ENCODE measurements at places on chromosomes 5 and 9.
A peak's percentile ranks its signal among the peaks of the same experiment; 100 is the strongest.

DNA sequence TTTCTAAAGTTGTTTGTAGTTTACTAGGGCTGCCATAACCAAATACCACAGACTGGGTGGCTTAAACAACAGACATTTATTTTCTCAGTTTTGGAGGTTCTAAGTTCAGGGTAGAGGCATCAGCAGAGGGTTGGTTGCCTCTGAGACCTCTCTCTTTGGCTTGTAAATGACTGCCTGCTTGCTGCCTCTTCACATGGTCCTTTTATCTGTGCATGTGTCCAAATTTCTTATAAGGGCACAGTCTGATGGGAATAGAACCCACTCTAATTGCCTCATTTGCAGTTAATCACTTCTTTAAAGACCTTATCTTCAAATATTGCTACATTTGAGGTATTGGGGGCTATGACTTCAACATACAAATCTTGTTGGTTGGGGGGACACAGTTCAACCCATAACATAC is 36.8 kb downstream of the GPBP1 start:
- no peak overlapping the region for H3K27ac ChIP-seq
- DNase-seq: no peak
- H3K36me3 ChIP-seq: no peaks in the 10 kb centered on the region
- no peaks in the 10 kb centered on the region for H3K4me1 ChIP-seq
- no peaks in the 10 kb centered on the region for H3K27me3 ChIP-seq
- H3K4me3 ChIP-seq: no peak overlapping the region

GRCh38 chr5:66596636-66597182 is 516 bp downstream of the MAST4 start:
- H3K36me3 ChIP-seq: no peaks in the 10 kb centered on the region
- H3K27me3 ChIP-seq: no peaks in the 10 kb centered on the region
- DNase-seq: no peak
- H3K4me3 ChIP-seq: peak overlapping the region; percentile 35
- H3K27ac ChIP-seq: no peak overlapping the region

DNA sequence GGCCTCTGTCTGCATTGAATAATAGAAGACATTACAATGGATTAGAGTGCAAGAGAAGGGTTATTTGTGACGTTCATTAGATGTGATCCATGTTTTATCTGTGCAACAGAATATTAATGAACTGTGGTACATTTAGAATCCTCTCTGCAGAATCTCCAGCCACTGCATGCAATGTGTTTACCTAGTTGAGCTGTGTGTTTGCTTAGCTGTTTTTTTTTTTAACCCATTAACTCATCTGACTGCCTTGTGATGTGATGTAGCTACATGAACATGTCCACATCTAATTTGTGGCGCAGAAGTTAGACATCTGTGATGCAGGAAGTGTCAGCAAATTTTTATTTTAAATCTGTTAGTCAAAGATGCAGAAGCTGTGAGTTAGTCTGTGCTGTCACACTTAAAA is 236.9 kb downstream of the CD180 start:
- no peaks in the 10 kb centered on the region for H3K36me3 ChIP-seq
- H3K27me3 ChIP-seq: no peaks in the 10 kb centered on the region
- no peak overlapping the region for H3K27ac ChIP-seq
- DNase-seq: no peak
- H3K4me3 ChIP-seq: peak overlapping the region; percentile 51

- no peak overlapping the region for H3K27ac ChIP-seq
- DNase-seq: no peak
- no peaks in the 10 kb centered on the region for H3K4me1 ChIP-seq
- no peaks in the 10 kb centered on the region for H3K36me3 ChIP-seq
- no peak overlapping the region for H3K4me3 ChIP-seq
- no peaks in the 10 kb centered on the region for H3K27me3 ChIP-seq
Observed at GRCh38 chr5:39470811-39471210, 46.0 kb upstream of the DAB2 start.

DNA sequence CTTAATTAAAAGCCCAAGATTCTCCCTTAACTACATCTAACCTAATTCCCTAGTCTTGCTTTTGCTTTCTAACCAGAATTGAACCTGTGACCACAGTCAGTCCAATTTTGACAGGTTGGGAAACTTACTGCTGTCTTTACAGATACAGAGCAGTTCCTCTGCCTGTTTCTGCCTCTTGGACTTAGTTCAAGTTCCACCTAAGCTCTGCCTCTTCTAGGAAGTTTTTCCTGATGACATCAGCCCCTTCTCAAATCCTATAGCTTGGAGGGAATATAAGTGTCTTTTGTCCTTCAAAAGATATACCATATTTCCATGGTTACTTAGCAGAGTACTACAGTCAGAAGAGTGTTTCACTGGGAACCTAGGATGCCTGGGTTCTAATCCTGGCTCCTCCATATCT is 31.7 kb downstream of the BRINP1 start:
- no peak overlapping the region for H3K27ac ChIP-seq
- H3K36me3 ChIP-seq: no peaks in the 10 kb centered on the region
- H3K4me3 ChIP-seq: no peak overlapping the region
- H3K27me3 ChIP-seq: no peaks in the 10 kb centered on the region

DNA sequence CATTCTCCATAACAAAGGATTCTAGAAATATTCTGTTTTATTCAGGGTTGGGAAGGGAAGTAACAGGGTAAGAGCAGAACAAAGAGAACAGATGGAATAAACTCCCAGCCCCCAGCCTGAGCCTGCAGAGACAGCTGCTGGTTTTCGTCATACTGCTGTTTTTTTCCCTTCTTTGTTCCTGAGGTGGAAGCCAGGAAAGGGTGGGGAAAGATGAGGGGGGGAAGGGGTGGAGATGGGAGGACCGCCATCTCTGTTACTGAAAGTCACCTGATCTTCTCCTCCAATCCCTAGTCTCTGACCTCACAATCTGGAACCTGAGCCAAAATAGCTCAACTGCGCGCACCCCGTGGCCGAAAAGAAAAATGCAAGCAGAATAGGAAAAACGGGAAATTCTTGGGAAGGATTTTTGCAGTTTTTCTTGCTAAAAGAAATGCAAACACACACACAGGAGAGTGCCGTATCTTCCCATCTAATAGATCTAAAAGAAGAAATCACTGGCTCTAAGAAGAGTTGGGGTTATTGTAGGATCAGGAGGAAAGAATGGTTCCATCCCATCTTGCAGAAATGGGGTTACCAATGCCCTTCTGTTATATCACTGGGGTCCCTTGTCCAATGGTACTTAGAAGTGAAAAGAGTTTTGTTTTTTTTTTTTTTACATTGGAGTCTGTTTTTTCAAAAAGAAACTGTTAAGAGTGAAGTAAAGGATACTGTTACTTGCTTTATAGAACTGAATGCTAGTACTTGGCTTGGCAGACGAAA is 57.9 kb downstream of the DIAPH1 start:
- no peak overlapping the region for H3K27ac ChIP-seq
- peak; percentile 85 for DNase-seq
- H3K4me3 ChIP-seq: no peak overlapping the region
- H3K4me1 ChIP-seq: peaks cover 2% of the 10 kb centered on the region
- H3K27me3 ChIP-seq: no peaks in the 10 kb centered on the region
- peaks cover 4% of the 10 kb centered on the region for H3K36me3 ChIP-seq

GRCh38 chr5:158456756-158457155 is 597.8 kb upstream of the CLINT1 start:
- H3K4me3 ChIP-seq: no peak overlapping the region
- no peak overlapping the region for H3K27ac ChIP-seq
- no peaks in the 10 kb centered on the region for H3K27me3 ChIP-seq
- DNase-seq: peak; percentile 77
- H3K4me1 ChIP-seq: peaks cover 3% of the 10 kb centered on the region

- H3K4me1 ChIP-seq: no peaks in the 10 kb centered on the region
- no peak overlapping the region for H3K27ac ChIP-seq
- no peak for DNase-seq
- H3K27me3 ChIP-seq: no peaks in the 10 kb centered on the region
Observed at GRCh38 chr5:165502893-165503691, 1997.7 kb downstream of the MAT2B start.

GRCh38 chr5:55062039-55062779 is 38.2 kb downstream of the GZMK start:
- H3K4me3 ChIP-seq: no peak overlapping the region
- H3K36me3 ChIP-seq: no peaks in the 10 kb centered on the region
- no peaks in the 10 kb centered on the region for H3K27me3 ChIP-seq
- peak; percentile 43 for DNase-seq

GRCh38 chr9:20771729-20772128 is 87.7 kb downstream of the FOCAD start:
- H3K4me3 ChIP-seq: no peak overlapping the region
- no peaks in the 10 kb centered on the region for H3K27me3 ChIP-seq
- DNase-seq: no peak

GRCh38 chr5:138470322-138471051 is 5.2 kb downstream of the EGR1 start:
- H3K36me3 ChIP-seq: no peaks in the 10 kb centered on the region
- no peak overlapping the region for H3K27ac ChIP-seq
- no peaks in the 10 kb centered on the region for H3K27me3 ChIP-seq
- no peaks in the 10 kb centered on the region for H3K4me1 ChIP-seq

DNA sequence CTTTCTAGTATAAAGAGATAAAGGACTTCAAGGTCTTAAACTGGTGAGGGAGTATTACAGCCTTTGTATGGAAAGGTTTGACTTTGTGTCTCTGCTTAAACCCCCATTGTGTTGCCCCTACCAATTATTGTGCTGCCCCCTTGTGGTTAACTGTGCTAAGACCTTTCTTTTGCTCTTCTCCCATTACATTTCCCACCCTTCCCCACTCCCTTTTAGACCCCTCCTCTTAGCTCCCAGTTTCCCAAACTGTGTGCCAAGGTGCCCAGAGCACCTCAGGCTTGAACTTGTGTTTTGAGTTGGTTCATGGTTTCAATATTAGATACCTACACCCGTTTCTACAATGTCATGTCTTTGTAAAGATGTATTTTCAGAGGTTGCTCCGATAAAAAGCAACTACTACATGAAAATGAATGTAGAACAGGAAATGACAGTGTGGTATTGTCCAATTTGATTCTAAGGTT is 2.9 kb downstream of the JAK2 start:
- peak overlapping the region; percentile 66 for H3K4me3 ChIP-seq
- H3K27ac ChIP-seq: peak overlapping the region; percentile 37
- H3K36me3 ChIP-seq: peaks cover 8% of the 10 kb centered on the region
- no peaks in the 10 kb centered on the region for H3K27me3 ChIP-seq

- no peak for DNase-seq
- no peaks in the 10 kb centered on the region for H3K27me3 ChIP-seq
- H3K4me3 ChIP-seq: no peak overlapping the region
- no peak overlapping the region for H3K27ac ChIP-seq
- H3K36me3 ChIP-seq: no peaks in the 10 kb centered on the region
Observed at GRCh38 chr9:75438716-75439115, 350.4 kb downstream of the OSTF1 start.

- no peak overlapping the region for H3K4me3 ChIP-seq
- DNase-seq: no peak
- H3K4me1 ChIP-seq: no peaks in the 10 kb centered on the region
- no peaks in the 10 kb centered on the region for H3K27me3 ChIP-seq
- no peaks in the 10 kb centered on the region for H3K36me3 ChIP-seq
- no peak overlapping the region for H3K27ac ChIP-seq
Observed at GRCh38 chr5:43034591-43034968, 5.5 kb downstream of the ANXA2R start.

- no peak for DNase-seq
- H3K36me3 ChIP-seq: no peaks in the 10 kb centered on the region
- no peaks in the 10 kb centered on the region for H3K27me3 ChIP-seq
- H3K4me1 ChIP-seq: no peaks in the 10 kb centered on the region
- no peak overlapping the region for H3K4me3 ChIP-seq
Observed at GRCh38 chr5:160835818-160836528, 16.0 kb downstream of the ATP10B start.

- H3K36me3 ChIP-seq: no peaks in the 10 kb centered on the region
- no peak for DNase-seq
- H3K27ac ChIP-seq: no peak overlapping the region
- H3K27me3 ChIP-seq: no peaks in the 10 kb centered on the region
- H3K4me3 ChIP-seq: no peak overlapping the region
Observed at GRCh38 chr5:92777421-92777820, 803.6 kb downstream of the NR2F1-AS1 start.

- no peaks in the 10 kb centered on the region for H3K4me1 ChIP-seq
- no peak for DNase-seq
- H3K4me3 ChIP-seq: no peak overlapping the region
- no peak overlapping the region for H3K27ac ChIP-seq
Observed at GRCh38 chr5:2320611-2321010, 430.9 kb downstream of the IRX2 start.
